GM12878 (cell line): ENCODE measurements at places on chromosomes 16 and 17.

DNA sequence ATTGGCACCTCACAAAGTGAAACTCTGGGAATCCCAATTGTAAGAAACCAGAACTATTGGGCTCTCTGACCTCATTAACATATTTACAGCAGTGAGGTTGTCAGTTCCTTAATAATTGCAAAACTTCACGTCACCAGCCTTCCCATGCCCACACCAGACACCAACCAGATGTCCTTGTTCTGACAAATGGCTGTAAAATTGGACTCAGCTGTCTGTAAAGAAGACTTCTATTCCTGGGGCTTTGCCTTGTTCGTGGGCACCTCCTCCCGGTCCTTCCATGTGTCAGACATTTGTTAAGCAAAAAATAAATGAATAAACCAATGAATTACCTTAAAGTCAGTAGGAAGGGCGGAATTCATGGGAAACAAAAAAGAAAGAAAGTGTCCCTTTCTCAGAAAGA is 284.3 kb upstream of the CDH11 start:
- DNase-seq: no peak

GRCh38 chr17:50916708-50917417 is 50.7 kb upstream of the TOB1 start:
- no peak for DNase-seq

DNA sequence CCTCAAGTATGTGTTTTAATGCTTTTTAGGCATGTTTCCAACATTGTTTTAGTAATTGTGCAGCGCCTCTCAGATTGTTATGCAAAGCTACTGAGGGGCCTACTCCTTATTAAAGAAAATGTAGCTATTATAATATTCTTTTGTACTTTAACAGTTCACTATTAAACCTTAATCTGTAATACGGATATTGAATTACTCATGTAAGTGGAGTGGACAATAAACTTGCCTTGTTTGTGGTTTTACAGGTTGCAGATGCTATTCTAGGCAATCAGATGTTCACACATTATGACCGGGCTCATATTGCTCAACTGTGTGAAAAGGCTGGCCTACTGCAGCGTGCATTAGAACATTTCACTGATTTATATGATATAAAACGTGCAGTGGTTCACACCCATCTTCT is 41.0 kb downstream of the PTRH2 start:
- DNase-seq: no peak

DNA sequence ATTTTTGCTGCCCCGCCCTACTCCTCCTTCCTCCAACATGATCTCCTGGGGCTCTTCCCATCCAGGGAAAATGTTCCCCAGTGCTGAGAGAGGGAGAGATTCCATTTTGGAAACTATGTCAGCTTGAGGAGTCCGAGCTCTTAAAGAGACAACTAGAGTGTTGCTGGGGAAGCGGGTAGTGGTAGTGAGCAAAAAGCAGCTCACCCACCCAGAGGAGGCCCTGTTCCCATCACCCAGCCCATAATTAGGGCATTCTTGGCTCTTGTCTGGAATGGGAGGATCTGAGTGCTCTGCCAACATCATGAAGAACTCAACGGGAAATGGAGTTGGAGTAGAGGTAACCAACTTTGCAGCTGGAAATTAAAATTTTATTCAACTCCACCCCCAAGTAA is 9.1 kb upstream of the MSL1 start:
- no peak for DNase-seq

DNA sequence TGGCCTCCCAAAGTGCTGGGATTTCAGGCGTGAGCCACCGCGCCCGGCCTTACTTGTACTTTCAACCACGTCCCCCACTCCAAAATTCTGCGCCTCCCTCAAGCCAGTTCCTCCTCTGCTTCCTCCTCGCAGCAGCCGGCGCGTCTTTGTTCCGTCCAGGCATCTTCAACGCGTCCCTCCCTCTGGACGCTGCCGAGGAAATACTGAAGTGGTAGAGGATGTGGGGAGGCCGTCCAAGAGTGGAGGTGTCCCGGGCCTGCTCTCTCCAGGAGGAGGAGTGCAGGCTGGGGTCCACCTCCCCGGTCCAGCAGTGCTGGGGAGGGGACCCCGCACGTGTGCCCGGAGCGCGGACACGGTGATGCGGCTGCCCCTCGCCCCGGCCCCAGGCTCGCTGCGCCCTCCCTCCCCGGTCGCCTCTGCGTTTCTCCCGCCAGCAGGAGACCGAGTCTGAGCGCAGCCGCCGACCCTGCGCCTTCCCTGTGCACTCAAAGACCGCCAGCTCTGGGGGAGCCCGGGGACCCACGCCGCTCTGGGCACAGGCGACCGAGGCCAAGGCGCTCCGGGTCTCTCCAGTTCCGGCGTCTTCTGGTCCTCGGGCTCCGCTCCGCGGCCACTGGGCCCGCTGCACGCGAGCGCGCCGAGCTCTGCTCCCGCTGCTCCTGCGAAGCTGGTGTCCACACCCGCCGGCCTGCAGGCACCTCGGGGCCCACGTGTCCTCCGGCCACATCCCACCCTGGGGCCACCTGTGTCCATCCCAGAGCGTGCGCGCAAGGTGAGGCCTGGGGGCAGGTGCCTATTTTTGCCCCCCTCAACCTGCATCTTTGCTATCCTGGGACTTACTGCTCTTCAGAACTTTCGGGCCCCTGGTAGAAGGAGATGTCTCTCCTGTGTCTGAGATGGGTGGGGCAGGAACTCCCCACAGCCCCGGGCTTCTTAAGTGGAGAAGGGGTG is 31.7 kb downstream of the OSBPL7 start:
- no peak for DNase-seq

DNA sequence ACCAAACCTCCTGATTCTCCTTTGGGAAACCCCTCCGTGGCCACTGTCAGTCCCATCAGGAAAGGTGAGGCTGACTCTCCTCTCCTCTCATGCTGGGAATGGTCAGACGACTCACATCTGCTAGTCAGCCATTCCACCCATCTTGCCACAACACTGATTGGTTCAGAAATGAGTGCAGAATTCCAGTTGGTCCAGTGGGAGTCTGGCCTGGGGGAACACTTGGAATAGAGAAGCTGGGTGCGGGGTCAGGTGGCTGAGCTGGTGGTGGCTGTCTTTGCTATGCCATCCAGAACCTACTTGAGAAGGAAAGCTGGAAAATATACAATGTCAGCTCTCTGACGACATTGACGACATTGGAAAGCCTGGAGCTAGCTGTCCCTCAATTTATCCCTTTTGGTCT is 23.6 kb upstream of the PLLP start:
- no peak for DNase-seq

DNA sequence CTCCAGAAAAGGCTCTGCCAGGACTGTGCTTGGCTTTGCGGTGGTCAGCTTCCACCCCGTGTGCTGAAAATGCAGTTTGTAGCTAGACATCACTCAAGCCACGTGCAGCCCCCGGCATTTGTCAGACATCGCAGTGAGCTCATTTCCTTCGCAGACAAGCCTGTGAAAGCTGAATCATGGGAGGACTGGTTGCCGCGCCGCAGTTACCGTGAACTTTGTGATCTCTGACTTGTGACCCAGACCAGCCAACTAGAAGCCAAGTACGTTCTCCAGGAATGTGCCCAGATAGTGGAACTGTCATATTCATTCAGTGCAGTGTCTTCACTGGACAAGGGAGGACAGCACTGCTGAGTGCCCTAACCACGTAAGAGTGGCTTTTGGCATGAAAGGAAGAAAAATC is 58.1 kb downstream of the NDE1 start:
- DNase-seq: no peak

- DNase-seq: no peak
These were observed 50.0 kb downstream of the PLD6 start for GRCh38 chr17:17156107-17156506.

GRCh38 chr17:44367231-44367979 is 3.8 kb upstream of the FAM171A2 start:
- no peak for DNase-seq

GRCh38 chr16:69171325-69172084 is 15.5 kb upstream of the SNTB2 start:
- DNase-seq: no peak

GRCh38 chr17:57911834-57912673 is 43.2 kb downstream of the CUEDC1 start:
- DNase-seq: no peak

DNA sequence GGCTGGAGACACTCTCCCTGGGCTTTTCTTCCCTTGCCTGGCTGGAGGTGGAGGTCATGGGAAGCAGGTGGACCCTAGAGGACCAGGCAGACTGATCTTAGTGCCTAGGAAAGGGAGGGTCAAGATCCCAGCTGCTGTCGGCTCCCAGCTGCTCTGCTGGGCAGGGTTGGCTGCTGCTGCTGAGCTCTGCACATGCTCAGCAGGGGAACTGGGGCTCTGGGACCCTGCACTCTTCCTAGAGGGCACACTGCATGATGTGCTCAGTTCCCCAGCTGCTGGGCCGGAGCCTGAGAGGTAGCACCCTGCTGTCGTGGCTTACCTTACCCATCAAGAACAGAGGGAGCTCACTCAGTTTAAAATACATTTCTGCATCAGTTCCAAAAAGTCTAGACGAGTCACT is 34.3 kb downstream of the VAC14 start:
- DNase-seq: no peak

DNA sequence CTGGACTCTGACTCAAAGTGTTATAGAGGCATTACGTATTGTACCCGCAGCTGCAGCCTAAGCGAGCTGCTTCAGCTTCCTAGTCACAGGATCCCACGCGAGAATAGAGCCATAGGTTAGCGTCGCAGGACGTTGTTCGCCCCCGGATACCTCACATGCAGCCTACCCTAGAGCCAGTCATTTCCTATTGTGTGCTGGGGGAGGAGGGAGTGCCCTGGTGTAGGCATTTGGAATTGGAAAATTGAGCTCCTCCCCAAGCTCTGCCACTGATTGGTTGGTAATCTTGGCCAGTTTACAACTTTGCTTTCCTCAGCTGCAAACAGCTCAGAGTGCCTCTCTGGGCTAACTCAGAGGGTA is 530 bp downstream of the NAA60 start:
- DNase-seq: no peak

DNA sequence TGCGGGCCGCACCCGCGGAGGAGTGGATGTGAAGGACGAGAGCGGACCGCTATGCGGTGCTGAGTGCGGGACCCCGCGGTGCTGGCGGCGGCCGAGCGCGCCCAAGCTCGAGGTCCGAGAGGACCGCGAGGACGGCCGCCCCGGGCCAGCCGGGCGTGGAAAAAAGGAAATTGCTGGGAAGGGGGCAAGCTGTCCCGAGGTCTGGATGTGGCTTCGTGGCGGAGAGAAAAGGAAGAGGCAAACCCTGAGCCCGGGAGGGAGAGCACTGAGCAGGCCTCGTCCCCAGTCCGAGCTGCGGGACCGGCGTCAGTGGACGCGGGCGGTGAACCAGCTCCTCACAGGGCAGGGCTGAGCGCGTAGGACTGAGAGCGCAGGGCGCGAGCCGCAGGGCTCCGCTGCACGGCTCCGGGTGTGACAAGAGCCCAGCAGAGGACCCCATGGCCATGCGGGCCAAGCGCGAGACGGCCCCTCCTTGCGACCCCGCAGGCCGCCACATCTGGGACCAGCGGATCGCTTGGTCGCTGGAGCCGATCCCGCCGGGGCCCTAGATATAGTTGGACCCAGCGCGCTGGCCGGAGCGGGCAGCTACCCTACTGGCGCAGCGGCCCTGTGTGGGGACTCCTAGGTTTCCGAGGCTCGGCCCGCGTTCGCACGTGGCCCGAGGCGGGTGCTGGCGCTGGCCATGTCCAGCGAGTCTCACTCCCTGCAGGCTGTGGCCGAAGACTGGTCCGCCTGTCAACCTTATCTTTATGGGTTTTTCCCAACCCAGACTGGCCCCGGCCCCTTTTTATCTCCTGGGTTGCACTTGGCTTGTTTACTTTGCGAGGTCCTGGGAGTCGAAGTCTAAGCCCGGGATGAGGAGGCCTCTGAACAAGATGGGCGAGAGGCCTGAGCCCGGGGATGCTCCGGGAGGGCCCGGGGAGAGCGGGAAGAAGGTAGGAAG is 2.4 kb downstream of the TBX4 start:
- no peak for DNase-seq

GRCh38 chr17:17663160-17664063 is 17.8 kb upstream of the RAI1 start:
- peak; percentile 70 for DNase-seq
